Lower lobe of right lung (tissue), 2 donors: ENCODE measurements at places on chromosomes 3 and 15.
A peak's percentile ranks its signal among the peaks of the same experiment; 100 is the strongest.

- no peak for DNase-seq
These were observed 73.2 kb downstream of the TLE3 start for GRCh38 chr15:70024521-70024920.

DNA sequence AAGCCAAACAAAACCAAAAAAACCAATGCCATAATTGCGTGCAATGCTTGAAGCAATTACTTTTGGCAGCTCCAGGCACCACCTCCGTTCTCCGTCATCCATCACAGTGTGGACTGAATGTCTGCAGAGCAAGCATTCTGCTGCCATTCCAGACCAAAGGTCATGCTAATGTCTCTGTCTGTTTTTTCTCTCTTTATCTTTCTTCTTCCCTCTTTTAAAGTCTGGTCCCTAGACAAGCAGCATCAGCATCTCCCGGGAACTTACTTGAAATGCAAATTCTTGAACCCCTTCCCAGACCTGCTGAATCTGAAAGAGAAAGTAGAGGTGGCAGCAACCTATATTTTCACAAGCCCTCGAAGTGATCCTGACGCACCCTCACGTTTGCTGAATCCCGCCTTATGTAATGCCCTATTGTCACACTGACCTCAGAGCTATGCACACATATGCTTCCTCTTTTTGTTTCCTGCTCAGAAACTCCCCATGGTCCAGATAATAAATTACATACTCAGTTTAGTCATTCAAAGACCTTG lies 297.3 kb upstream of the PROK2 start:
- peak; percentile 55 for DNase-seq

DNA sequence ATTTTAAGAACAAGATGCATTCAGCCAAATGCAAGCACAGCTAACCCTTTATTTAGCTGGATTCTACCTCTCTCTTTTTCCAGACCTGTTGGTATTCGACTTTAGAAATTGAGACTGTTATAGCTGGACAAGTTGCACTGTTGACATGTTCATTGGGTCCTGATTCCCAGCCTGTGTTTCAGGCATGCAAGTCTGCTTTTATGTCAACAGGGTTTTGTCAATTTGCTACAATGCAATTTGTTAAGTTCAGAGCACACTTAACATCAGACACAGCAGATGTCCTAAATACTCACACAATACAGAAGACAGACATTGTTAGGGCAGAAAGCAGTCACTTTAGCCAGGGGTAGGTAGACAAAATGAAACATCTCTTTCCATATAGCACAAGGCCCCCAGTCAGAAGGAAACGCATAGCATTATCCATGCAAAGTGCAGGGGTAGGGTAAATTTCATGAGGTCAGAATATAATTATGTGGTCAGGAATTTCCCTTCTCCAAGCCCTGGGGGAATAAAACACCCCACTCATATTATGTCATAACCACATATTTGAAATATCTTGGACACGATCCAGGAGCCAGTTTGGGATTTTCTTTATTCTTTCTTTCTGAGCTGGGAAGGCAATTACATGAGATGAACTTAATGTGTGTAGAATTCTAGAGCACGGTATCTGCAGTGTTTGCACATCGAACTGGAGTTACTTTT lies 504.1 kb downstream of the NTRK3 start:
- no peak for DNase-seq

DNA sequence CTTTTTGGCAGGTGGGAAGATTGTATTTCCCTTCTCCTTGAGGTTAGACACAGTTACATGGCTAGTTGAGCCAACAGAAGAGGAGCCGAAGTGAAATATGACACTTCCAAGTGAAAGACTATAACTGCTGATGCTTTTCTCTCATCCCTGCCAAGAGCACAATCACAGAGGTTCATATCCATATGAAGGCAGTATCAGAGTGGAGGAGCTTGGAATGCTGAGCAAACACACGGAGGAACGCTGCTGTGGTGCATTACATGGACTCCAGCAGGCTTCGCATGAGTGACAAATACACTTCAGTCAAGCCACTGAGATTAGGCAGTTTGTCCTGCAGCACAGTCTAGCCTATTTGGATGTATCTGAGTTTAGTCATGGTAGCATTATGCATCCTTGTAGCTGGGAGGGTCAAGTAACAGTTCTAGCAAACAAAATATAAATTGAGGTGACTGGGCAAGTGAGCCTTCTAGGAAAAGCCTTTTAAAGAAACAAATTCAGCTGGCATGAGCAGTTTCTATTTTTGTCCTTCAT lies 5.4 kb downstream of the IQCF6 start:
- DNase-seq, result no peak
